Epithelial cell of proximal tubule (primary cell): ENCODE measurements at places on chromosomes 1 and 21.

DNA sequence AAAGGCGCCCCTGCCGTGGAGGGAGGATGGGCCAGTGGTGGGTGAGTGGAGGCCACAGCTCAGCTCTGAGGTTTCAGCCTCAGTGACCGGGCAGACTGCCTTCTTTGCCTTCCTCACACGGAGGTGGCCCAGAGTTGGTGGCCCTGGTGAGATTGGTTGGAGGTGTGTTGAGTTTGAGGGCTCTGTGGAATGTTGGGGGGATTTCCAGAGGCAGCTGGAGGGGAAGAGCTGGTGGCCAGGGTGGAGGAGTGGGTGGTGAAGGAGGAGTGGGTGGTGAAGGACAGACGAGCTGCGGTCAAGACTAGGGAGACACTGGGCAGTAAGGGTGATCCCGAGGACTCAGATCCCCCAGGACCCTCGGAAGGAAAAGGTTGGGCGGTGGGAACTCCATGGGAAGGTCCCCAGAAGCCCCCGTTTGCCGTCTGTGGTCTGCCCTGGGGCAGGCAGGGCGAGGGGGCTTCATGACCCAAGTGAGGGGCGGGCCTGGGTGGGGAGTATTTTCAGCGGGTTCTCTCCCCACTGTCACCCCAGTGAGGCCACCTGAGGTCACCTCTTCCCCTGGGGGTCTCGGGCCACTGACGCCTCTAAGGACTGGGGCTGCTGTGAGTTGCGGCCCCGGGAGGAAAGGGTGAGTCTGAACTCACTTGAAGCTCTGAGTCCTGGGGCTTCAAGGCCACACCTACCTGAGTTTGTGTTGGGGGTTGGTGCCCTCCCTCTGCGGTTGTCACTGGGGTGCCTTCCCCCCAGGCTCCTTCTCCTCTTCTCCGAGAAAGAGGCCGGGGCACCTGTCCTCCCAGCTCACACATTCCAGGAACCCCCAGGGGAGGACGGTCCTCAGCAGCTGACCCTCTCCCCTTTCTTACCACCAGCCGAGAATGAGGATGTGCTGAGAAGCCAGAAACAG is 22.7 kb upstream of the PIK3CD start:
- no peak for DNase-seq

DNA sequence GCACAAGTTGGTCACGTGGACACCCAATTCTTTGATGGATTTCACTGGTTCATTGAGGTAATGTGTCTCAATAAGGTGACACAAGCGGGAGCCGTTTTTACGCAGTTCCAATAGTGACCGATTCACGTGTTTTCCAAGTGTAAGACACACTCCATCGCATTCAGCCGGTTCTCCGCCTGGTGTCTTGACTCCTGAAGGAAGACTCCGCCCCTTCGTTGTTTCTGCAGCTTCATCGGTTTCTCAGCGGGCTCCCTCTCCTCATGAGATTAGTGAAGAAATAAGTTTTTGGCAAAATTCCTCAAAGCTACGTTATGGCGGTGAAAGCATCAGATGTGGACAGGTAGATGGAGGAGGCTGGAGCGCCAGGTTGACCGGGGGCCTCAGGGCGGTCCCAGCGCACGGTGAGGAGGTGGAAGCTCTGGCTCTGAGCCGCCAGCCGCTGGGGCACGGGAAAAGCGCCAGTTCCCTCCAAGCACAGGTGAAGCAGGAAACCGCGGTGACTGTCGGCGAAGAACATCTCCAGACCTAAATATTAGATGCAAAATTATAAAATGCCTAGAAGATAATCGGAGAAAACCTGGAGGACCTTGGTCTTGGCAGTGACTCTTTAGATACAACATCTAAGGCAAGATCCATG is 21.0 kb downstream of the CD2 start:
- no peak for DNase-seq

DNA sequence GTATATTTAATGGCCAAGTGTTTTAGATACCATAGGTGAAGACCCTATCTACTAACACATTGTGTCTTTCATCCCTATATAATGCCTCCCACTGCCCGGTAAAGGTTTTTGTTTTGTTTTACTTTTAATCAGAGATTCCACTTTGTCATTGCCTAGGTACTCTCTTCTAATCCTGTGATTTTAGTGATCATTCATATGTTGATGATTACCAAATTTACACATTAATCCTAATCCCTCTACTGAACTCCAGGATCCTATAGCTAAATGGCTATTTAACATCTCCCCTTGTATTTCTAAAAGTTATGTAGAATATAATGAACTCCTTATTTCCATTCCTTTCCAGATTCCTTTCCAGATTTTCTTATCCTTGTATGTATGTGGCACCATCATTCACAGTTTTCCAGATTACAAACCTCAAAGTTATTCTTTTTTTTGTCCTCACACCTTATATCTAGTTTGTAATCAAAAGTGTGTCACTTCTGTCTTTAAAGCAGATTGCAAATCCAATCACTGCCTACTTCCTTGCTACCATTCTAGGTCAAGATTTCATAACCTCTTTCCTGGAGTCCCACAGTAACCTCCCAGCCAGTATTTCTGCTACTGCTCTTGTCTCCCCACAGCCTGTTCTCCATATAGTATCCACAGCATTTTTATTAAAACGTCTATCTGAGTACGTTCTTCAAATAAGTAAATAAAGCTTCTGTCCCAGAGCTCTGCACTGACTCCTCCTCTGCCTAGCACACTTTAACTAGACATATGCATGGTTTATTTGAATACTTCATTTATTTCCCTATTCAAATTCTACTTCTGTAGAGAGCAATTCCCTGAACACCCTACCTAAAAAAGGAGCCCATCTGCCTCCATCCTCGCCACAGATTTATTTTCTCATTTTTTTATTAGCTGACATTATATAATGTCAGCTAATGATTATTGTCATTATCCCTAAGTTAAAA is 157.8 kb downstream of the KCNT2 start:
- no peak for DNase-seq

- no peak for DNase-seq
Observed at GRCh38 chr1:228459091-228459993, 27.8 kb upstream of the RNF187 start.

DNA sequence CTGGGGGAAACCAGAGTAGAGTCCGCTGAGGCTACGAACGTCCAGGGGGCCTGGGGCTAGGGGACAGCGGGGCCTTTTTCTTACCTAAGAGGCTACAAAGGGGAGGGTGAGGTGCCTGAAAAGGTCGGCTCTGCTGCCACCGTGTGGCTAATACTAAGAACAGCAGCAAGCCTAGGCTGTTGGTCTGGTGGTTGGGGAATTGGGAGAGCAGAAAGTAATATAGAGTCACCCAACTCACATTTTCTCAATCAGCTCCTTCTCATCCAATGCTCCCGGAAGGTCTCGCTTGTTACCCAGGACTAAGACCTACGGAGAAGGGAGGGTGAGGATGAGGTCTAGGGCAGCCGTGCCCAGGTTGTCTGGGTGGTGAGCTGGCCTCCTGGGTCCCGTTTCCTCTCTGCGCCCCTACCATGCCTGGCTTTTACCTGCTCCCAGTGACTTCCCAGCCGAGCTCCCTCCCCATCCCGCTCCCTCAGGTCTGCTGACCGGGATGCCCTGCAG is 9.3 kb downstream of the ARL8A start:
- no peak for DNase-seq

- no peak for DNase-seq
Observed at GRCh38 chr1:65001231-65001792, 35.0 kb upstream of the JAK1 start.

DNA sequence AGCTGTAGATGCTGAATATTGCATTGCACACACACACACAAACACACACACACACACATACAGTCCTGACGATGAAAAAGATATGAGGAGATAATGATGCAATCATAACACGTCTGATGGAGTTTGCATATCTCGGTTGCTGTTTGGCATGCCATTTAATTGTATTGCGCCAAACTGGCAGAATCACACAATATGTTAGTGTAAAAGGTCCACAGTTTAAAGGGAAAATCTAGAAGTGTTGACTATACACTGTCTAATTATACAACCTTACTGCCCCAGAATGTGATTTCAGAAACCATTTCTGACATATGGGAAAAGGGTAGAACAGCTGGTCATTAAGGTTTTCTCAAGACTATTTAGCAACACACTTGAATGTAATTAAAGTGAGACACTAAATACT is 123.7 kb upstream of the PROX1 start:
- DNase-seq: no peak

DNA sequence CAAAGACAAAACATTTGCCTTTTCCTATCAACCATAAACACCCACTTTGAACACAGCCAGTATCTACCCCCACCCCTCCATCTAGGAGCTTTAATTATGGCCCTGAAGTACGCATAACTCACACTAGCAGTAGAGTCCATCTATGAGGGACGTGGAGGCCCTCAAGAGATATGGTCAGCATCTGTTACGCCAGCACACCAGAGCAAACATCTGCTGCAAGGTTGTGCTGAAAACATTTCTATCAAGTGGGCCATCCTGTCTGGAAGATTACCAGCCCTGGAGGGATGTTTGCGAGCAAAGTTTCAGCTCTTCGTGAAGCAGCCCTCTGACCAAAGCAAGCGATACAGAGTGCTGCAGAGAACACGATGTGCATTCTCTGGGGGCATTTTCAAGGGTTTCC is 74.6 kb downstream of the SLC45A1 start:
- DNase-seq: no peak

GRCh38 chr1:155044812-155045657 is 6.1 kb upstream of the ADAM15 start:
- no peak for DNase-seq

DNA sequence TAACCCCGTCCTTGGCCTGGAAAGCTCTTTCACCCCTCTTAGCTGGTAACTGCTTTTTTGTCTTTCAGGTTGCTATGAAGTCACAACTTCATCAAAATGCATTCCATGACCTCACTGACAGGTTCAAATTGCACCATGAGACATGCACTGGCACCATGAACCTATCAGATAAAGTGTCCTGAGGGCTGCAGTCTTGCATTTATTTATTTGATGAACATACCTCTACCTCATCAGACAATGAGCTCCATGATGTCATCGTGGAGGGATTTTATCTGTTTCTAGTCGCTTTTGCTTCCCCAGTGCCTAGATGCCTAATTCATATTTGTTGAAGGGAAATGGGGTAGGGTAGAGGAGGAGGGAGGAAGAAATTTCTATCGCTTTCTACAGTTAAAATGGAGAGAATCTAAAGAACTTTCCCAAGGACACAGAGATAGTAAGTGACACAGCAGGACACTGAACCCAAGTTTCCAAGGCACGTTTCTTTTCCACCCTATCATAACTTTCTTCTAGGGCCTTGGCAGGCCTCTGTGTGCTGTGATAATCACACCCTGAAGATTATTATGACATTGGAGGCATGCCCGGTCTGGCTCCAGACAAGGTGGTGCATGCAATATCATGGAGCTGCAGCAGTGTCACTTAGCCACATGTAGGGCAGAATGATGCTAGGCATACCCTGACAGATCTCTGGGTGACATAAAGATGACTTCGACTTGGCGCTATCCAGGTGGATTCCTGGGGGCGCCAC is 69.5 kb downstream of the CD58 start:
- DNase-seq: no peak

GRCh38 chr1:100575406-100575805 is 37.5 kb downstream of the GPR88 start:
- DNase-seq: no peak

DNA sequence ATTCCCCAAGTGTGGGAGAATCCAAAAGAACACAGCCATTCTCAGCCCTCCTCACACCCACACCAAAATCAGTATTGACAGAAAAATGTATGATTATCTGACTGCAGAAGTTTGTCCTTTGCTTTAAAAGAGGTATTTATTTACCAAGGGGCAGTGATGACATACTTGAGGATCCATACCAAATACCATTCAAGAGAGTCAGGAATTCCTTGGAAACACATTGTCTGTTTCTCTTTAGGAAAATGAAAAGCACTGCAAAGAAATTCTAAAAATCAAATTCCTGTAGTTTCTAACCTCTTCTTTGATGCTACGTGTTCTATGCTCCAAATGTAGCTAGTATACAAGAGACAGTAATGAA is 509.6 kb upstream of the CXADR start:
- no peak for DNase-seq

DNA sequence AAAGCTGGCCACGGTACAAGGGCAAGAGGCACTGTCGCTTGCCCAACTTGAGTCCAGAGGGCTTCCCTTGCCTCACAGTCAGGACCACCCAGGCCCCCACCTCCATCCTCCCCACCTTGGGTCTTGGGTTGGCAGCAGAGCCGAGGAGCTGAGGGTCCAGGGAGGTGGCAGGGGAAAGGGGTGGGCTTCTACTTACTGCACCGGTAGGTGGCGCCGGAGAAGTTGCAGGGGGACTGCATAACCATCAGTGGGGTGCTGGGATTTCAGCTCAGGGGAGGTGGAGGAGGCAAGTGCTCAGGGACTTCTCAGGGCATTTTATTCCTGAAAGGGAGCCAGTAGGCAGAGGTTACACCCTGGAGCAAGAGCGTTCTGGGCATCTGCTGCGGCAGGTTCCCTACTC is 44.0 kb downstream of the TRIM62 start:
- DNase-seq: no peak

GRCh38 chr21:33259995-33260394 is 6.2 kb upstream of the IL10RB start:
- no peak for DNase-seq

GRCh38 chr1:64065571-64065970 is 137.9 kb upstream of the UBE2U start:
- no peak for DNase-seq

GRCh38 chr21:41897700-41898099 is 18.6 kb upstream of the PRDM15 start:
- no peak for DNase-seq

DNA sequence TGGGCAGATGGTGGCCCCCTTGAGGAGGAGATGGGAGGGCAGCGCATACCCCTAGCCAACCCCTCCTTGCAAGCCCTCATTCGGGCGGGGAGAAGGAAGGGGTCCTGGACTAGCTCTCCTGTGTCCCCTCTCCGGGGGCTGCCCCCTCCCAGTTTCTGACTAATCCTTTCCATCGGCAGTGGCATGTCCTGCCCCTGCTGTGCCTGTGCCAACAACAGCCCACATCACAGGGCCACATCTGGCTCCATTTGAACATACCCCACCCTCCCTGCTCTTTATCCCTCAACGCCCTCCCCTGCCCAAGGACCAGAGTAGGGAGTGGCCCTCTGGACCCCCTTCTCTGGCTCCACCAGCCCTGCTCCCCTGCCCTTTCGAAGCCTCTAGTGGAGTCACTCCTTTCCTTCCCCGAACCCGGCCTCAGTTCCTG is 11.0 kb upstream of the LMNA start:
- no peak for DNase-seq

DNA sequence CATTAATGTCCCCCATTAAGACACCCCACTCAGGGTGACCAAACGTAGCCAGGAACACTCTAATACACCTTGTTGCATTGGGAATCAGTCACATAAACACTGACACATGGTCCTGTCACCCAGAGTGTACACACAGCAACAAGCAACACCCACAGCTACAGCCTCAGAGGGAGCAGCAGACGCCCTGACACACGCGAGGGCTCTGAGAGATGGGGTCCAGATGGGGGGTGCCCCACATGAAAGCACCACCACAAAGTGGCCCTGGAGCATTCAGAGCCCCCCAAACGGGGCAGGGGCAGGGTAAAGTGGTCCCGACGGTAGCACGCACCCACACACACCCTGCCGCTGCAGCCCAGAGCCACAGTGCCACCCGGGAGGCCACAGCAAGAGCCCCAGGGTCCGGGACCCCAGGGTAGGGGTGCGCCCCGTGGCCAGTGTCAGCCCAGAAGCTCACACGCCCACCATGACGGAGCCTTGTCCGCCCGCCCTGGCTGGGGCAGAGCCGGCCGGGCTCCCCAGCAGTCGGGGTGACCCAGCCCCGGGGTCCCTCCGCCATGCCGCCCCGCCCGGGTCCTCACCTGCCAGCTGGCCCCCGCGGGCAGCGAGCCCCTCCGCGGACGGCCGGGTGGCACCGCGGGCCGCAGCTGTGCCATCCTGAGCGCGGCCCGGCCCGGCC is 47.3 kb downstream of the RAP1GAP start:
- DNase-seq: no peak

GRCh38 chr1:116988248-116988647 is 13.3 kb upstream of the CD101 start:
- no peak for DNase-seq
